ENCODE measurements at places on chromosomes 1 and 21.

DNA sequence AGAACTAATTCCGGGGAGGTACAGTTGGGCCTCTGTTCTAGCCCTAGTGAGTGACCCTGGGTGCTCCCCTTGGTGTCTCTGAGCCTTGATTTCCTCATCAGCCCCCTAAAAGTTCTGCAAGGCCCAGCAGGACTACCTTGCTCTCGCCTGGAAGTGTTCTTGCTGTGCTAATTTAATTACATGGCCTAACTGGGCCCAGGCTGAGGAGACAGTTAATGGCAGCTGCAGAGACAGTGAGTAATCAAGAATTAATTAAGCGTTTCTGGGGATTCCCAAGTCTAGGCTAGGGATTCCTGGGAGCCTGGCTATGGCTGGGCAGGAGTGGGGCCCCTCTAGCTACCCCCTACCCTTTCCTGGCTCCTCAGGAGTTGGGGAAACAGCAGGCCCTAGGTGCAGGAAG lies 24.7 kb upstream of the DMBX1 start:
- no peak for DNase-seq

DNA sequence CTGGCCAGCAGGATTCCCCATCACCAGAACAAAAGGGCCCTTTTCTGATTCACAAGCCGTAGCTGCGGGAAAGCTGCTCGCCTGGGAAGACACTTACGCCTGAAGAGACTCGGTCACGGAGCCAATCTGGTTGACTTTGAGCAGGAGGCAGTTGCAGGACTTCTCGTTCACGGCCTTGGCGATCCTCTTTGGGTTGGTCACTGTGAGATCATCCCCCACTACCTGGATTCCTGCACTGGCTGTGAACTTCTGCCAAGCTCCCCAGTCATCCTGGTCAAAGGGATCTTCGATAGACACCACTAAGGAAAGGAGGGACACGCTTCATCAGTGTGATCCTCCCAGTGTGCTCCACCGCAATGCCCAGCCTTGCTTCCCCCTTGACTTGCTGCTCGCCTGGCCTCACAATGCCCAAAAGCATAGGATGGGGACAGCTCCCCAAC lies 14.7 kb downstream of the ENO1 start:
- no peak for DNase-seq

GRCh38 chr1:87684194-87684593 lies 355.5 kb downstream of the LMO4 start:
- DNase-seq, result no peak

- no peak for DNase-seq
Observed at GRCh38 chr1:69485616-69486015, 82.1 kb upstream of the LRRC7 start.

- DNase-seq, result no peak
Observed at GRCh38 chr21:39363607-39364555, 15.0 kb upstream of the HMGN1 start.

DNA sequence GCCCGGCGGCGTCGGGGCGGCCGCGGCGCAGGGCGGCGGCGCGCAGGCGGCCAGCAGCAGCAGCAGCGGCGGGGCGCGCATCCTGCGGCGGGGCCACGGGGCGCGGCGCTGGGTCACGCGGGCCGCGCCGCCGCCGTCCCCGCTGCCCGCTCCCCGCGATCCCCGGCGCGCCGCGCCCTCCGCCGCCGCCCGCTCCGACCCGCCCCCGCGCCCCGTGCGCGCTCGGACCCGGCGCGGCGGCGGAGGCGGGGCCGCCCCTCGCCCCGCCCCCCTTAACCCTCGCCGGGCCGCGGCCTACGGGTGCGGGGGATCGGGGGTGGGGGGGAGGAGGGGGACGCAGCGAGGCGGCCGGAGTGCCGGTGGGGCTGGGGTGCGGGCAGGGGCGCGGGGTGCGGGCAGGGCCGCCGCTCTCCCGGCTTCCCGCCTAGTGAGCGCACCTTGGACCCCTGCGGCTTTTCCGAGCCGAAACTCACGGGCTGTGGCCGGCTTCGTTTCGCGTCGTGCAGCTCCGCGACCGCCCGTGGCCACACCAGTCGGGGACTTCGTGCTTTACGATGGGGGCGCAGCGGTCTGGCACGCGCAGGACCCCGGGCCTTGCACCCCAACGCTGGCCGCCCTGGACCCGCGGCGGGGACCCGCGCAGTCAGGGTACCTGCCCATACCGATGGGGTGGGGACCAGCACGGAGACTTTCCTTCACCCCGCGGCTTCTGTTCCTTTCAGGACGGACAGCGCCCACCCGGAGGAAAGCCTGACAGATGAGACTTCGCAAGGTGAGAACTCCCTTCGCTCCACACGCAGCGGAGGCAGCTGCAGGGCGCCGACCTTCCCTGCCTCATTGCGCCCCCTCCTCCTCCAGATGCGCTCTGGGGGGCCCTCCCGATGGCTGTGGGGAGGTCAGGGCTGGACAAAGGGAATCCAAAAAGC lies at the start of gene FNDC10:
TSS of gene FNDC10 (minus strand) at position 201 of the 926 bp plus-strand sequence. CDS start at position 81, 120 bp downstream.
- DNase-seq, result no peak

DNA sequence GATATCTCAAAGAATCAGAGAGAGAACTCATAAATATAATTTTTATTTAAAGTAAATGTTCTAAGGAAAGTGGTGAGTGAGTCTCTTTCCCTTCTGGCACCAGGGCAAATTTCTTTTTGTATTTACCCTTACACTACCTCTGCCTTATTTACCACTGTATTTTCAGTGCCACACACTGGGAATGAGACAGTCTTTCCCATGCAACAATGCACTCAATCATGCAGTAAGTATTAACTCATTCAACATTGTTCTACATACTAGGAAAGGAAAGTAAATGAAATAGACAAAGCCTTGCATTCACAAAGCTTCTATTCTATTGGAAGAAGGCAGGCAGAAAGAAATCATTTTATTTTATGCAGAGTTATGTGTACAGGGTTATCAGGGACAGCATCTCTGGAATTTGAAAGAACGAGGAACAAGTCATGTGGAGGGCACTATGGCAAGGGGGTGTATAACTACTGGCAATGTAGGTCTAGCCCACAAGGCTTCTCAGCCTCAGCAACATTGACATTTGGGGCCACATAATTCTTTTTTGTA lies 129.8 kb upstream of the PRDX6 start:
- no peak for DNase-seq

DNA sequence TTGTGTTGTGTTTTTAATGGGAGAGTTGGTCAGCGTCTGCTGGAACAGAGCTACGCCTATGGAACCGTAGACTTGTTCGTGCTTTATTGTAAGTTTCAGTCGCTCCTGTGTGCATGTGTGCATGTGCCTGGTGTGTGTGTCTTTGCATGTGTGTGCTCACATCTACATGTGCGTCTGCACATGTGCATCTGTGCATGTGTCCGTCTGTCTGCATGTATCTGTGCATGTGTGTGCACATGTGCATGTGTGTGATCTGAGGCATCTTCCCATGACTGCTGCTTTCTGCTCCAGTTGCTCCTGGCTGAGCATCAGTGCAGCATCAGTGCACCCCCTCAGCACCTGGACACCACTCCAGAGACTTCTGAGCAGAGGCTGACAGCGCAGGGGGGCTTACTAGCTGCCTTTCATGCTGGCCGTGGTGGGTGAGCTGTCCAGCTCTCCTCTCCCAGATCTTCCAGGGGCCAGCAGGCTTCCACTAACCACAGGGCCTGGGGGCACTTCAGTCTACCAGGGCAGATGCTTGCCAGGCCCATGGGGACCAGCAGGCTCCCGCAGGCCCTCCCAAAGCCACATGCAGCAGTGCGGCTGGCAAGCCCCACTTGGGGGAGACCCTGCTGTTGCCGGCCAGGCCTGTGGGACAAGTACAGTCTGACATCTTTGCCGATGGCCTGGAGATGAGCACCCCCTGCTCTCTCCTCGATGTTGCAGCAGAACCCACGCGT lies 47.8 kb upstream of the PCBP3 start:
- no peak for DNase-seq

DNA sequence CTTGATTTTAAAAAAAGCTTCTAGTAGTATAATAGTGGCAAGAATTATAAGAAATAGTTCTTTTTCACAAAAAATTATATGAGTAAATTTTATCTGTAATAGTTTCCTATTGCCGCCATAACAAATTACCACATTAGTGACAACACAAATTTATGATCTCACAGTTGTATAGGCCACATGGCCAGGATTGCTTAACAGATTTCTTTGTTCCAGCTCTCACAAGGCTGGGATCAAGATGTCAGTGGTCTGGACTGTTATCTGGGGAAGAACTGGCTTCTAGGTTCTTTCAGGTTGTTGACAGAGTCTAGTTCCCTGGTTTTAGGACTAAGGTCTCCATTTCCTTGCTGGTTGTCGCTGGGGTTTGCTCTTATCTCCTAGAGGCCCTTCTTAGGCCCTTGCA lies 236.4 kb downstream of the USP25 start:
- DNase-seq, result no peak

GRCh38 chr21:46152927-46153246 lies 2.5 kb downstream of the FTCD start:
- no peak for DNase-seq

GRCh38 chr21:28598214-28598613 lies 394.5 kb downstream of the LTN1 start:
- no peak for DNase-seq

DNA sequence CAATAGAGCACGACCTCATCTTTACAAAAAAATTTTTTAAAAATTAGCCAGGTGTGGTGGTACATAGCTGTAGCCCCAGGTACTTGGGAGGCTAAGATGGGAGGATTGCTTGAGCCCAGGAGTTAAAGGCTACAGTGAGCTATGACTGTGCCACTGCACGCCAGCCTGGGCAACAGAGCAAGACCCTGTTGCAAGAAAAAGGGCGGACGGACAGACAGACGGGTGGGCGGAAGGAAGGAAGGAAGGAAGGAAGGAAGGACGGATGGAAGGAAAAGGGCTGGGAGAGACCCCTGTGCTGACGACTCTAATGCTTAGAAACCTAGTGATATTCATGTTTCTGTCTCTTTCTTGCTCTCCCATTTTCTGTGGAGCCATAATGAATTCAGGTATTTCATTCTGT lies 14.4 kb downstream of the PI4KB start:
- no peak for DNase-seq

DNA sequence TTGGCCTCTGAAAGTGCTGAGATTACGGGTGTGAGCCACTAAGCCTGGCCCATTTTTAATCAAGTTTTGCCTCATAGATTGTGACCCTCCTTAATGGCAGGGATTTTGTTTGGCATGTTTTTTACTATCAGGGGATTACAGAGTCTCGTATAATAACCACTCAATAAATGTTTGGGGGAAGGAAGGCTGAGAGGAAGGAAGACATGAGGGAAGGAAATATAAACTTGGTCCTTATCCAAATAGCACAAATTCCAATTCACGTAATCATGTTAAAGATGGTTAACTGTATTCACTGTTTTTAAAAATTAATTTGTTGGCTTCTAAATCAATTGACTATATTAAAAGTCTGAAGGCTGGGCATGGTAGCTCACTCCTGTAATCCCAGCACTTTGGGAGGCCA lies 30.9 kb upstream of the SERTAD4 start:
- no peak for DNase-seq

DNA sequence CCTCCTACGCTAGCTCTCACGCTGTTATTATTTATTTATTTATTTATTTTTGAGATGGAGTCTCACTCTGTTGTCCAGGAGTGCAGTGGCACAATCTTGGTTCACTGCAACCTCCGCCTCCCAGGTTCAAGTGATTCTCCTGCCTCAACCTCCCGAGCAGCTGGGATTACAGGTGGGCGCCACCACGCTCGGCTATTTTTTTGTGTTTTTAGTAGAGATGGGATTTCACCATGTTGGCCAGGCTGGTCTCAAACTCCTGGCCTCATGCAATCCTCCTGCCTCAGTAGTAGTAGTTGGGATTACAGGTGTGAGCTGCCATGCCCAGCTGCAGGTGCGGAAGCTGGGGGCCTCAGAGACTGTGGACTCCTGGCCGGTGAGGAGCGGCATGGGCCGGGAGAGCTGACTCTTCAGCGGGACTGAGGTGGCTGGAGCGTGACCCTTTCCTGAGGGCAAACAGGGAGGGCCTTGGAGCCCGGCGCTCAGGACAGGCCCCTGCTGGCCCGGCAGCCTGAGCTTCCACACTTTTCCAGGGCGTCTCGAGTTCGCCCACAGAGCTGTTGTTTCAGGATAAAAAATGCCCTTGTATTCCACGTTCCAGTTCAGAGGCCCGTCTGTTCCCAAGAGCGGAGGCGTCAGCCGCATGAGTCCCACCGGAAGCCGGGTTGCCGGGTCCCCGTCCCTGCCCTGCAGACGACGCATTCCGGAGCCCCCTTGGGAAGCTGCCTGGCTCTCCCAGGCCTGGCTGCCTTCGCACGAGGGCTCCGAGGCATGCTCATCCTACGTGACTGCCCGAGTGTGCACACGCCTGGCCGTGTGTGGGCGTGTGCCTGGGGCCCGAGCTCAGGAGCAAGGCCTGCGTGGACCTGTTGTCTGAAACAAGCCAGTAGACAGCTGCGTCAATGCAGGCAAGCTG lies 126.2 kb downstream of the SIK1 start:
- DNase-seq, result no peak

GRCh38 chr1:50060279-50060678 lies 36.5 kb upstream of the AGBL4 start:
- no peak for DNase-seq

GRCh38 chr1:66758241-66758755 lies 6.0 kb downstream of the DYNLT5 start:
- DNase-seq, result peak; percentile 48

DNA sequence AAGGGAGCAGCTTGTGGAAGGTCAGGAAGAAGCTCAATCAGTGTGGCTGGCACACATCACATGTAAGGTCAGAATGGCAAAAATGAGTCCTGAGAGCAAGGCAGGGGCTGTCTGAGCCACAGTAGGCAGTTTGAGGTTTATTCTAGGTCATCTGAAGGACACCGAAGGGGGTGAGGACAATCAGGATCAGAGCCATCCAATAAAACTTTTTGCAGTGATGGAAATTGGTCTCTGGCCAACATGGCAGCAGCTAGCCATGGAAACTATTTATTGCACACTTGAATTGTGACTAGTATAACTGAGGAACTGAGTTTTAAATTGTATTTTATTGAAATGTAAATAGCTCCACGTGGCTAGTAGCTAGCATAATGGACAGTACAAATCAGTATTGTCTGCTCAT lies 97.0 kb upstream of the CACNA1E start:
- no peak for DNase-seq

- no peak for DNase-seq
Observed at GRCh38 chr1:119331915-119332314, 36.7 kb upstream of the HAO2 start.

- DNase-seq, result peak; percentile 66
Observed at GRCh38 chr1:178726087-178726517, 1.1 kb downstream of the RALGPS2 start.

DNA sequence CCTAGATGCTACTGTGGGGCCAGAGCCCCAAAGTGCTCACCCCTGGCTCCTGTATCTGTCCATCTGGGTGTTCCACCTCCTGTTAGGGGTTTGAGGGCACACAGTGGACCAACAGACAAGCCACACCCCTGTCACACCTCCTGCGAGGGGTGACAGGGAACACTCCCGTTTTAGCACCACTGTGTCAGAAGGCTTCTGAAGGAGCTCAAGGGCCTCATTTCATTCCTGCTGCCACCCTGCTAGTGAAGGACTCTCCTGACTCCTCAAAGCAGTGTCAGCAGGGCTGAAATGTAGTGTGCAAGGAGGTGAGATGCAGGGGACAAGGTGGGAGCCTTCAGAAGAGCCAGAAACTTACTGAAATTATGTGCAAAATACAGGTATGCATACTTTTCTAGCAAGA lies 174.6 kb downstream of the GPATCH2 start:
- no peak for DNase-seq

- no peak for DNase-seq
Observed at GRCh38 chr1:203996126-203996525, 76.8 kb upstream of the SOX13 start.

GRCh38 chr21:38416791-38417190 lies 81.5 kb downstream of the ERG start:
- no peak for DNase-seq
